ENCODE measurements at places on chromosomes 2 and 18.

- no peaks in the 10 kb centered on the region for H3K27me3 ChIP-seq
- peak overlapping the region; percentile 79 for H3K27ac ChIP-seq
- DNase-seq = no peak
- peaks cover 26% of the 10 kb centered on the region for H3K4me1 ChIP-seq
Measured at GRCh38 chr2:45929674-45930395, 278.4 kb downstream of the PRKCE start.

- DNase-seq = no peak
- peak overlapping the region; percentile 56 for H3K27ac ChIP-seq
- H3K27me3 ChIP-seq = no peaks in the 10 kb centered on the region
- H3K4me1 ChIP-seq = peaks cover 65% of the 10 kb centered on the region
- no peak overlapping the region for H3K4me3 ChIP-seq
Measured at GRCh38 chr18:77096936-77097886, 35.4 kb downstream of the MBP start.

- DNase-seq = no peak
- peak overlapping the region; percentile 98 for H3K27ac ChIP-seq
- peaks cover 62% of the 10 kb centered on the region for H3K4me1 ChIP-seq
- peak overlapping the region; percentile 93 for H3K4me3 ChIP-seq
- no peaks in the 10 kb centered on the region for H3K27me3 ChIP-seq
Measured at GRCh38 chr2:120177973-120178372, 45.2 kb downstream of the TMEM185B start.

DNA sequence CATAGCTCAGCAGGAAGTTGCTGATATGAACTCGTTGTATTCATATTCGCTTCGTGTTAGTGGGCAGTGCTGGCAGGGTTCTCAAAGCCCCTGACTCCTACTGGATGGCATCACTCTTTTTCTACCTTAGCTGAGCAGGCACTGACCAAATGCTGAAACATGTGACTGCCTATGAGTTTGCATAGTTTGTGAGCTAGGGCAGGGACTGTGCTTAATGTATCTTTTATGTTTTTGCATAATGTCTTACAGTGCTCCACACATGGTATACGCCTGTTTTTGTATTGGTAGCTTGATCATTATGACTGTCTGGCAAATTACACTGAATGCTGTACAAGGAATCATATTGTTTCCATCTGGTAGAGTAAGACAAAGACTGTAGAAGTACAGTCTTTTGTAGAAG is 305.3 kb downstream of the PARD3B start:
- DNase-seq = no peak
- H3K4me1 ChIP-seq = no peaks in the 10 kb centered on the region
- no peaks in the 10 kb centered on the region for H3K27me3 ChIP-seq
- H3K27ac ChIP-seq = no peak overlapping the region

DNA sequence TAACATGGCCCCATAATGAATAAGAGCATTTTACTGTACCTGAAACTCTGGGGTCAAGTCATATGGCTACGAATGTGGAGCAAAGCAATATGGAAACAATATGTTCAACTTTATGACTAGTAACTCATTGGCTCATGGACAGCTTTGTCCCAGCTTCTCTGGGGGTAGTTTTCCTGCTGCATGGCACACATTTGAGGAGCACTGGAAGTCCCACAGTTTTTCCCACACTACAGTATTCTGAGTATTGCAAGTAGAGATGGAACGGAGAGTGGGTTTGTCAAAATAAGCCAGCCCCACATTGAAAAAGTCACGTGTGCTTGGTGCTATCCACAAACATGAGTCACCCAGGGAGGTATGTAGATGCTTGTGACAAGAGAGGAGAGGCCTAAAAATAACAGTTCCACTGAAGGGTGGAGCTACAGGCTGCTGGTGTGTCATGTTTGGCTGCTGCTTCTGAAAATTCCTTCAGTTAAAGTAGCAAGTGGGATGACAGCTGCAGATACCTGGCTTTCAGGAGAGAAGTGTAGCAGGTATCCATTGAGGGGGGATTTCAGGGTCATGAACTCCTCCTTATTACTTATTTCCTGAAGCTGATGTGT is 48.2 kb upstream of the CTAGE1 start:
- H3K36me3 ChIP-seq = no peaks in the 10 kb centered on the region
- H3K27ac ChIP-seq = no peak overlapping the region
- H3K4me3 ChIP-seq = no peak overlapping the region
- H3K27me3 ChIP-seq = no peaks in the 10 kb centered on the region
- DNase-seq = no peak

DNA sequence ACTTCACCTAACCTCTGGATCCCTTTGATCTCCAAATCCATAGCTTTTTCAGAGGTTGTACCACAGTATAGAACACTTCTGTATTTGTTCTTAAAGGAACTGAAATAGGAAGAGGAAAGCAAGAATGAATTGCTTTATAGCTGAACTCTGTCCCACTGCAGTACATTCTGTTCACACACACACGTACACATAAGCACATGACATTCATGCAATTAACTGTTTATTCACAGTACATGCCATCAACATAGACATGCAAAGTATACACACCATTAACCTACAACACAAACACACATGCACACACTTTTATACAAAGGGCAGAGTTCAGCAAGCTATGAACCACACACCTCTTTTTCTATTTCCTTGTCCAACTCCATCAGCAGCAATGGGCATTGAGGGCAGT is 43.2 kb downstream of the MRPL33 start:
- no peak for DNase-seq
- no peaks in the 10 kb centered on the region for H3K36me3 ChIP-seq
- H3K27me3 ChIP-seq = no peaks in the 10 kb centered on the region
- H3K27ac ChIP-seq = no peak overlapping the region
- H3K4me3 ChIP-seq = no peak overlapping the region
- H3K4me1 ChIP-seq = no peaks in the 10 kb centered on the region

- DNase-seq = no peak
- H3K4me1 ChIP-seq = peaks cover 8% of the 10 kb centered on the region
- no peaks in the 10 kb centered on the region for H3K36me3 ChIP-seq
Measured at GRCh38 chr2:36408198-36408703, 52.7 kb downstream of the CRIM1 start.

- no peak for DNase-seq
- no peaks in the 10 kb centered on the region for H3K4me1 ChIP-seq
- H3K27me3 ChIP-seq = peaks cover 4% of the 10 kb centered on the region
- H3K4me3 ChIP-seq = no peak overlapping the region
Measured at GRCh38 chr2:200431996-200432705, 77.7 kb downstream of the KCTD18 start.

GRCh38 chr2:66553370-66553769 is 118.4 kb downstream of the MEIS1 start:
- no peak overlapping the region for H3K27ac ChIP-seq
- H3K36me3 ChIP-seq = no peaks in the 10 kb centered on the region
- no peak for DNase-seq
- peaks cover 6% of the 10 kb centered on the region for H3K27me3 ChIP-seq
- H3K4me3 ChIP-seq = no peak overlapping the region

DNA sequence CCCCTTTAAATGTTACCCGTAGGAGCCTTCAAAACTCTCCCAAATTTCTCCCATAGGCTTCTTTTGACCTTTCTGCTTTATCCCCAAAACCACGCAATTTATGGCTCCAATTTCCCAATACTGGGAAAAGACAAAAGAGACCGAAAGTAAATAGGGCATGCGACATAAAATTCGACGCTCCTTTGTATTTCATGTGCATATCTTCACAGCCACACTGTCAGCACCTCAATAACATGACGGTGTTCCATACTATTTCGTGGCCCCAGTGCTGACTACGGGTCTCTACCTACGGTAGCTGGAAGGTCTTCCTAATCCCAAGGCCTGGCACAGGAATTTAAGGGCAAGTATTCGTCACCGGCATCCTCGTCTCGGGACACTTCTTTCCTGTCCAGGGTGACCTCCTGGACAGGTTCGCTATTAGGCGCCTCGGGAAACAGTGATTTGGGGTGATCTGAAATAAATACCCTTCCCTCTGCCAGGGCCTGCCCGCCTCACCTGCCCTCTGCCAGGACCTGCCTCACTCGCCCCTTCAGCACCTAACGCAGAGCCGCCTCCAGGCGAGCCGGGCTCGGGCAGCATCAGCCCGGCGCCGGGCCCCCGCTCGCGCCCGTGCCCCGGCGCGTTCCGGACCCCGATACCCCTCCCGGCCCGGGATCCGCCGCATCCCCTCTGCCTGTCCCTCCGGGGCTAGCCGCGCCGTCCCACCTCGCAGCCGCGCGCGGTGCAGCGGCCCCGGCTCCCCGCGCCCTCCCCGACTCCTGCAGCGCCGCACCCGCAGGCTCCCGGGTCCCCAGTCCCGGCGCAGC is 680 bp downstream of the DTNB start:
- H3K4me1 ChIP-seq = peaks cover 15% of the 10 kb centered on the region
- peaks cover 2% of the 10 kb centered on the region for H3K36me3 ChIP-seq
- H3K4me3 ChIP-seq = peak overlapping the region; percentile 84

- DNase-seq = no peak
- no peak overlapping the region for H3K4me3 ChIP-seq
- H3K27ac ChIP-seq = no peak overlapping the region
- H3K4me1 ChIP-seq = no peaks in the 10 kb centered on the region
- H3K36me3 ChIP-seq = no peaks in the 10 kb centered on the region
Measured at GRCh38 chr2:221254299-221254698, 317.8 kb downstream of the EPHA4 start.

GRCh38 chr2:74428675-74429074 is 7.1 kb downstream of the WDR54 start:
- no peak overlapping the region for H3K4me3 ChIP-seq
- H3K36me3 ChIP-seq = peaks cover 30% of the 10 kb centered on the region
- H3K27ac ChIP-seq = no peak overlapping the region
- H3K27me3 ChIP-seq = no peaks in the 10 kb centered on the region
- DNase-seq = no peak

DNA sequence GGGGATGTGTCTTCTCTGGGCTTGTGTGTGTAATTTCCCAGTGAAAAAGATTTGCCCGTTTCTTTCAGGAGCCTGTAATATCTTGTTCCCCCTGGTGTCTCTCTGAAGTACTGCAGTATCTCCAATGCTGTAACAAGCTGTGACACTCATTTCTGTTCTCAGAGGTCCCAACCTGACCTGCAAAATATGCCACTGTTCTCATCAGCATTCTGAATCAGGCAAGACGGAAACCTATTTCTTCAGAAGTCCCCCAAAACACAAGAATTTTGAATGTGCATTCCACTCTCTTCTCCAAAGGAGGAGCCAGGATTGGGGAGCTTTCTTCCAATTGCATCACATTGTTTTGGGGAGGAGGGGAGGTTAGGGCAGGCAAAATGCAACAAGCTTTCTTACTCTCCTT is 77.0 kb upstream of the CNGA3 start:
- no peaks in the 10 kb centered on the region for H3K4me1 ChIP-seq
- H3K36me3 ChIP-seq = no peaks in the 10 kb centered on the region
- H3K27ac ChIP-seq = no peak overlapping the region
- H3K27me3 ChIP-seq = peaks cover 7% of the 10 kb centered on the region
- H3K4me3 ChIP-seq = no peak overlapping the region

All from activated B cell treated with CpG ODN at 0.5 μM for 24 hours (primary cell).